ENCODE measurements at places on chromosomes 6 and 20.

DNA sequence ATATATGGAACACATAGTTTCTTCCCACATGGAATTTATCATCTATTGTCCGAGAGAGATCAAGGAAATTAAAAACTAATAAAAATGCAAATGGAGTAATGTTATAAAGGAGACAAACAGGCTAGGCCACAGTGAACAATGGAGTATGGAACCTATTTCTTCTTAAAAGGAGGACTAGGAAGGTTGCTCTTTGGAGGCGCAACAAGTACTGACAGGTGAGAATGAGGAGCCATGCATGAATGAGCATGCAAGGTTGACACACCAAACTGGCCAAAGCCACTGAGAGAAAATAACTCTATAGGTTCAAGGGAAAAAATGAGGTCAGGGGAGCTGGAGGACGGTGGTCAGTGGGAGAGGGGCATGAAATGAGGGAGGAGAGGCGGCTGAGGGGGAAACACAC lies 40.9 kb downstream of the PSMB1 start:
- no peak for DNase-seq

DNA sequence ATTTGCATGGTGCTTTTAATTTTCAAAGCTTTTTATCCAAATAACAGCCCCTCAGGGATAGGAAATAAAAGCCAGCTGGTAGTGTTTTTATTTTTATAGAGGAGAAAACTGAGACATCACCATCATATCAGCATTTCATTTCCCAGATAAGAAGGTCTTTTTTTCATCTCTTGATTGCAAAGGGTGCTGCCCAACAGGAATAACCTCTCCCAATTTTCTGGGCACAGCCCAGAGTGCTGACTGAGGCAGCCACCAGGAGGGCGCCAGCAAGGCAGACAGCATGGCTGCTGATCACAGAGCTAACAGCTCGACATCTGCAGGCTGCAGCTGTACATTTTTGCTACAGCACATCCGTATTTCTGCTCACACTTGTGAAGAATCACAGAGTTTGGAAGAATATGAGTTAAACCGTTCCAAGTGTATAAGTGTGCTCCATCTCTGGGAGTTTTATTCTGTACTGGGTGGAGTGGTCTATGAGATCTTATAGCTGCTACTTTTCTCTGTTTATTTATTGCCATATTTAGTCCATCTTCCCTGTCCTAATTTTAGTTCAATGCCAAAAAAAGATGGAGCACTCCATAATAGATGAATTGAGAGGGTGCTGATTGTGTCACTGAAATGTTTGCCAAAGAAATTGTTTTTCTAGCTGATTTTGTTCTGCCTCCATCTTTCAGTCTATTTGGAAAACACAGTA lies 85.5 kb upstream of the C20orf144 start:
- DNase-seq = no peak

DNA sequence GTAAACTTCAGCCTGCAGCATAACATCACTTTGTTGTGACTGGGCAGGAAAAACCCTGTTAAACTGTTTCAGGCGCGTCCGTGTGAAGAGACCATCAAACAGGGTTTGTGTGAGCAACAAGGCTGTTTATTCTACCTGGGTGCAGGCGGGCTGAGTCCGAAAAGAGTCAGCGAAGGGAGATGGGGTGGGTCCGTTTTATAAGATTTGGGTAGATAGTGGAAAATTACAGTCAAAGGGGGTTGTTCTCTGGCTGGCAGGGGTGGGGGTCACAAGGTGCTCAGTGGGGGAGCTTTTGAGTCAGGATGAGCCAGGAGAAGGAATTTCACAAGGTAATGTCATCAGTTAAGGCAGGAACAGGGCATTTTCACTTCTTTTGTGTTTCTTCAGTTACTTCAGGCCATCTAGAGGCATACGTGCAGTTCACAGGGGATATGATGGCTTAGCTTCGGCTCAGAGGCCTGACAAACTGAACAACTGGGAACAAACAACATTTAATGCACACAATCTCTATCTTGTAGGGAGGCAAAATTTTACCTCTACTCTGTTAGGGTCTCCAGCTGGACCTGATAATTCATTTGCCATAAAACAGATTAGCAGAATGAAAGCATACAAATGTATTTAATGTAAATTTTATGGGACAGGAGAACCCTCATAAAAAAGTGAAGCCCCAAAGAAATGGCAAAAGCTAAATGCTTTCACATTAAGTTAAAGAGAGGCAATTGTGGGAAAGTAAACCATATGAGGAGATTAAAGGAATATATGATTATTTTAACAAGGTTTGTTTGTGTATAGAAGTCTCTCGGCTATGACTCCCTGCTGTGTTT lies 58.3 kb upstream of the HFE start:
- DNase-seq = no peak

- DNase-seq = no peak
These were observed 338.0 kb upstream of the PTCHD4 start for GRCh38 chr6:48449002-48449401.

DNA sequence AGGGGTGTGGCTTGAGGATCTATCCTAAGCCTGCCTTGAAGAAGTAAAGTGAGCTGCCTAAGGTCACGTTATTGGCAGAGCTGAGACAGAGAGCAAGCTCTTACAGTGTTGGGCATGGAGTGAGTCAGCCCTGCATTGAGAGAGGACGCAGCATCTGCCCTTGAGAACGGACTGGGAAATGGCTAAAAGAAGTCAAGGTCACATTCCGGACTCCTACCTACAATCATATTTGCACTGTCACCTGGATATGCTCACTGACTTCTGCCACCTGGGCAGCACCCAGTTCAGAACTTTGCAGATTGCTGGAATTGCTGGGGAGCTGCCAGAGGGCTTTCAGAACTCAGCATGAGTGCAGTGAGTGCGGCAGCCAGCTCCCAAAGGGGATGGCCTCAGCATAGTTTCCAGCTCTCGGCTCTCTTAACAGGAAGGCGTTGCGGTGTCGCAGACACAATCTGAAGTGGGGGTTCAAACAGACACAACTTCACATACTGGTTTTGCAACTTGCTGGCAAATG lies 199.3 kb upstream of the SGK1 start:
- DNase-seq = no peak

GRCh38 chr6:38867726-38868125 lies 152.6 kb downstream of the DNAH8 start:
- DNase-seq = no peak

DNA sequence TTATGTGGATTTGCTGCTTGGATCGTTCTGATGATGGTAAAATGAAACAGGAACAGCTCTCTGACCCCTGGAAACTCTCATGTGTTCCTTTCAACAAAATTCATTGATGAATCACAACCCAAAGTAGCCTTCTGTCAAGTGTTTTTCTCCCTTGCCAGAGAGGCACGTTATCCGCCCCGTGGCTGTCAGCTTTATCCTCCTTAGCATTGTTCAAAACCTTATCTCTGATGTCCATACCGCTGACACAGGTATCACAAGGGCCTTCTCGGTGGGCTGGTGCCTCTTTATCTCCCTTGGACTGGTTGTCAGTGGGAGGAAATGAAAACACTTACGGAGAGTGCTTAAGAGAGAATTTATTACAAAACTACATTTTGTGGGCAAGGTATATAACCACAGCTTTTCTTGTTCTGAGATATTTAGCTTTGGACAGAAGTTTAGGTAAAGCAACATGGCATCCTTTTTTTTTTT lies 84.9 kb downstream of the TIAM2 start:
- no peak for DNase-seq

- no peak for DNase-seq
These were observed 79.0 kb downstream of the TRERF1 start for GRCh38 chr6:42372699-42373098.
